ENCODE measurements at places on chromosomes 7 and 10.
A peak's percentile ranks its signal among the peaks of the same experiment; 100 is the strongest.

- DNase-seq = no peak
Observed at GRCh38 chr7:47297120-47297519, 284.8 kb downstream of the TNS3 start.

- peak; percentile 24 for DNase-seq
Observed at GRCh38 chr7:111752022-111752582, 189.8 kb upstream of the IMMP2L start.

- no peak for DNase-seq
Observed at GRCh38 chr7:19001854-19002253, 115.6 kb downstream of the TWIST1 start.

DNA sequence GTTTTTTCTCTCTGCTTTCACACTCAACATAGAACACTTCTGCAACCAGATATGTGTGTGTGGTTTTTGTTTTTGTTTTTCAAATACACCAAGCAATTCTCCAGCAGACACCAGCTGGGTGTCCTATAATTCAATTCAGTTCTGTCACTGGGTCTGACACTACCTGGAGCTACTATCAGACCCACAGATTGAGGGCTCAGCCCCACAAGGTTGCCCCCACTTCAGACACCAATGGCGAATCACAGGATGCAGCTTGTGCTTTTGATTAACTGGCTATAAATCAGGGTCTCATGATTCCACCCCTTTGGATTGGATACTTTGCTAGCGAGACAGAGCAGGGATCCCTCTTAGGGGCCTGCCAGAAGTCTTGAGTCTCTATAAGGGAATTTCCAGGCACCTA, 462.2 kb upstream of the NRP1 start:
- no peak for DNase-seq

DNA sequence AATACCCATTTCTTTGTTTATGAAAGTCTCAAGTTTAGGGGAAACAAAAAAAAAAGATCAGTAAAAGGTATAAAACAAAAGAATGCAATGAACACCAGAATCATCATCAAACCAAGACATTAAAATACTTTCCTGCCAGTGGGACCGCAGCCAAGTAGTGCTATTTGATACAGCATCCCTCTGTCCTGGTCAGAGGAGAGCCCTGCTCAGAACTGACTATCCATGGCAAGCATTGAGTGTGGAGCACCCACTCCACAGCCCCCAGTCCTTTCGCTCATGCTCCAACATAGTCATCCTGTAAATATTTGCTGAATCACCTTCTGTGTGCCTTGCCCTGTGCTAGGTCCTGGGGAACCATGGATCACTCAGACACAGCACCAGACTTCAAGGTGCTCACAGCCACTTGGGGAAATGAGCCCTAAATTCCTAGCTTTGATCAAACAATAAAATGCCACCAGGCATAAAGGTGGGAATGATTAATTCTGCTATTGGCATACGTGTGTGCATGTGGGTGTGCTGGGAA, 213.6 kb upstream of the TBX20 start:
- no peak for DNase-seq

DNA sequence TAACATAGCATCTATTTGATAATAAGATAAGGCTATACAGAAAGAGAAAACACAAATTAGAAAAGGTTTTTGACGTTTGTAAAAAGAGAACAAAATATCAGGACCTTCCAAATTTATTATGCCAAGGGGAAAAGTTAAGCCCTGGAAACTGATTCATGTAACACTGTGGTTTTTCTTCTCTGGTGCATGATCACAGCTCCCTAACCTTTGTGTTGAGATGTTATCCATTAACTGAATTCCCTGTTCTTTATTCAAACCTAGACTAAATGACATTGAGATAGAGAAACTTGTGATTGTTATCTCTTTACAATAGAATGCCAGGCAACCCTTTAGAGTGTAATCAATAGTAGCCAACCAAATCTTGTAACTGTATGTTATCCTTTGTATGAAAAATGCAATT, 141.5 kb upstream of the NRG3 start:
- DNase-seq = no peak

DNA sequence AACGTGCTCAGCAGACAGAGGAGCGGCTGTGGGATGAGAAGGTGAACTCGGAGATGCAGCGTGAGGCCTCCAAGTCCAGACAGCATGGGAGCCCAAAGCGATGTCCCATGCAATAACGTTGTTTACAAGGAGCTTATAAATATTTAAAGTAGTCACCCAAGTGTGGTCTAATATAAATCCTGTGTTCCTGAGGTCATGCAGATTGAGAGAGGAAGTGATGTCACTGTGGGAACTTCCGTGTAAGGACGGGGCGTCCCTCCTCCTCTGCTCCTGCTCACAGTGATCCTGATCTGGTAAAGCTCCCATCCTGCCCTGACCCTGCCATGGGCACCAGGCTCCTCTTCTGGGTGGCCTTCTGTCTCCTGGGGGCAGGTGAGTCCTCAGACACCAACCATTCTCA, 94.7 kb upstream of the PRSS58 start:
- no peak for DNase-seq

GRCh38 chr7:77655356-77655755, 40.9 kb upstream of the RSBN1L start:
- DNase-seq = no peak

DNA sequence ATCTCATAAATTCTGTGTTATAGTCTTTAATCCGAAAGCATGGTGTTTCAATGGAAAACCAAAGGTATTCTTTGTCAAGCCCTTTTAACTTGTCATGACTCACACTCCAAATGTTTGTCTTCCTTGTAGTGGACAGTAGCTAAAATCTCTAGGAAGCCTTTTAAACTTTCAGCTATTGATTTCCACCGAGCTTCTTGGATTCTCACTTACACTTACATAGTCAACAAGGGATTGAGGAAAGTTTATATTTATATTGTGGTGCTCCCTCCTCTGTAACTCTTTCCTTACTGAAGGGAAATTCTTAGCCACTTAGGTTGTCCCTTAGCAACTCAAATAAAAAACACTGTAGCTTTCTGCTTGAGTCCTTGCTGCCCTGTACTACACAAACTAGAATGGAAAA, 31.2 kb upstream of the GPR37 start:
- no peak for DNase-seq

DNA sequence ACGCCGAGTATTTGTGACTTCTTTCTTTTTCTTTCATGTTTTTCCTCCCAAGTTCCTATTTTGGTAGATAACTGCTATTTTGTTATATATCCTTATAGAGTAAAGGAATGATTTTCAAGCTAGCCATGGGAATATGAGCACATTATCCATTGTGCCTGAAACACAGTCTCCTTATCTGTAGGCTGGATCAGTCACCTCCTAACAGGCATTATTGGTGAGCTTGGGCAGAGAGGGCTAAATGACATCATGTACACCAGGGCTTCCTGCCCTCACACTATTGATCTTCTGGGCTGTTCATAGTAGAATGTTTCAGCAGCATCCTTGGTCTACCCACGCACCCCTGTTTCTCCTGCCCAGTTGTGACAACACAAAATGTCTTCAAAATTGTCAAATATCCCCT, 88.1 kb upstream of the CTBP2 start:
- no peak for DNase-seq

DNA sequence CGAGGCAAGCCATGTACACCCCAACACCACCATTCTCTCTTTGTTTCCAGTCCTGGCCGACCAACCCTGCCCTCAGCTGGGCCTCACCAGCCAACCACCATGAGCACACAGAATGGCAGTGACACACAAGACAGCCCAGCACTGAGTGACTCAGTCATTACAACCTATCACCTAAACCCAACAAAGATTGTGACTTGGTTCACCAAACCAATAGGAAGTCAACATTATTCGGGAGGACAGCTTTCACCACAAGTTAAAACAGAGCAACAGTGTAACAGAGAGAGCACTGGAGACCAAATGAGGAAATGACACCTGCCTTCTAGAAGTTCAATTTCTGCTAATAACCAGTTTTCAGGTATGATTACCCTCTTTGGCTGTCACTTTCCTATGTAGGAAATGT, 72.1 kb downstream of the DNMBP start:
- DNase-seq = no peak

- DNase-seq = no peak
Observed at GRCh38 chr10:27134371-27134770, 19.8 kb downstream of the YME1L1 start.

DNA sequence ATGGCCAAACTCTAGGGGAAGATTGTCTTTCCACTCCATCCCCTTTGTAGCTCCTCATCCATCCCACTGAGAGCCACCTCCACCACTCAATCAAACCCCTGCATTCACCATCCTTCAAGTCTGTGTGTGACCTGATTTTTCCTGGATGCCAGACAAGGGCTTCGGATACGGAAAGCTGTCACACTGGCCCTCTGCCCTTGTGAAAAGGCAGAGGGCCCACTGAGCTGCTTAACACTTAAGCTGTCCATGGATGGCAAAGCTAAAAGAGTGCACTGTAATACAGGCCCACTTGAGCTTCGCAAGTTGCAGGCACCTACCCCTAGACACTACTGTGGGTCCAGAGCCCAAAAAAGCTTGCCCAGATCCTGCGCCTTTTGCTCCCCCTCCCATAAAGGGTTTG, 237.2 kb downstream of the MAGI2 start:
- DNase-seq = no peak

DNA sequence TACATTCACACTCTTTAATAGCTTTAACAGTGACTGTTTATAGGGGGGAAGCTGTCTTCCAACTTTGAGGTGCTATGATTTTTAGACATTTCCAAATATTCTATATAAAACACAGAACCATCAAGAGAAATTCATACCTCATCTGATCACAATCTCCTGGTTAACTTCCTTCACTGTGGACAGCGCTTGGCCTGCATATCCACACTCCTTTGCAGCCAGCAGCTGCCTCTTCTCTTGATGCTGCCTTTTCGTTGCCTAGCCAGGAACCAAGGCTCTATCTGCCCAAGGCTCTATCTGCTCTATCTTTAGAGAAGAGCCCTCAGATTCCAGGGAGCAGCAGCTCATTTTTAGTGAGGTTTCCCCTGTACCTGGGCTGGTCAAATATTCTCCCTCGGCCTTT, 252.0 kb downstream of the PTEN start:
- no peak for DNase-seq

DNA sequence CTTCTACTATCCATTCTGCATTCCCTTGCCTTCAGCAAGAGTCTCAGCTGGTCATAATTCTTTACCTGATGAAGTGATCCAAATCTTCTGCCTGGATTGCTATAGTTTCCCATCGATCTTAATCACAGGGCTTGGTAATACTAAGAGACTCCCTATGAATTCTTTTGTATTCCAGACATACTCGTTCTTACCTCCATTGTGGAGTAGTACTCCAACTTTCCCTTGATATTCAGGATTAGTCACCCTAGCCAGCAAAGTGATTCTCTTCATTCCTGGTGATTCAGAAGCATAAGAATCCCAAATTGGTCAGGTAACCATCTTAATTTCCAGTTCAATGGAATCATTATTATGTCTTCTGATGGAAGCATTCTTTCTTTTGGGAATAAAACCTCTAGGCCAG, 96.7 kb downstream of the TWIST1 start:
- DNase-seq = no peak

GRCh38 chr7:92621561-92622023, 31.4 kb upstream of the FAM133B start:
- no peak for DNase-seq

DNA sequence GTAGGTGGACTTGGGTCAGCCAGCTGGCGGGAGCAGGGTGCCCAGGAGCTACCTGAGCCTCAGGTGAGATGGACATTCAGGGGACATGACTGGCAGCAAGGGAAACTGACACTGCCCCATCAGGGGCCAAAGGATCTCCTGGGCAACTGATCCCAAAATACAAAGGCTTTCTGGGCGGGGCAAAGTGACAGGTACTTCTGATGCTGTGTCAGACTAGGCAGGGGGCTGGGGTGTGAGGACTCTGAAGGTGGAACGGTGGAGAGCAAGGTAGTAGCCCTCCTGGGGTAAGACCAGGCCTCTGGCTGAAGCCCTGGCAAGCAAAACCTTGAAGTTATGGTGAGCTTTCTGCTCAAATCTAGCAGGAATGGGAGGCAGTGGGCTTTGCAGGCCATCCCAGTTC, 4.4 kb downstream of the OPN4 start:
- DNase-seq = no peak

- DNase-seq = no peak
Observed at GRCh38 chr7:124030964-124031363, 1.9 kb downstream of the TMEM229A start.

Data from activated CD4-positive, alpha-beta T cell treated with anti-CD3 and anti-CD28 coated beads for 1 hour (primary cell).